Cardiac fibroblast (primary cell): ENCODE measurements at places on chromosomes 1 and 21.

GRCh38 chr1:47507144-47507543, 69.3 kb downstream of the FOXD2 start:
- no peak for DNase-seq

DNA sequence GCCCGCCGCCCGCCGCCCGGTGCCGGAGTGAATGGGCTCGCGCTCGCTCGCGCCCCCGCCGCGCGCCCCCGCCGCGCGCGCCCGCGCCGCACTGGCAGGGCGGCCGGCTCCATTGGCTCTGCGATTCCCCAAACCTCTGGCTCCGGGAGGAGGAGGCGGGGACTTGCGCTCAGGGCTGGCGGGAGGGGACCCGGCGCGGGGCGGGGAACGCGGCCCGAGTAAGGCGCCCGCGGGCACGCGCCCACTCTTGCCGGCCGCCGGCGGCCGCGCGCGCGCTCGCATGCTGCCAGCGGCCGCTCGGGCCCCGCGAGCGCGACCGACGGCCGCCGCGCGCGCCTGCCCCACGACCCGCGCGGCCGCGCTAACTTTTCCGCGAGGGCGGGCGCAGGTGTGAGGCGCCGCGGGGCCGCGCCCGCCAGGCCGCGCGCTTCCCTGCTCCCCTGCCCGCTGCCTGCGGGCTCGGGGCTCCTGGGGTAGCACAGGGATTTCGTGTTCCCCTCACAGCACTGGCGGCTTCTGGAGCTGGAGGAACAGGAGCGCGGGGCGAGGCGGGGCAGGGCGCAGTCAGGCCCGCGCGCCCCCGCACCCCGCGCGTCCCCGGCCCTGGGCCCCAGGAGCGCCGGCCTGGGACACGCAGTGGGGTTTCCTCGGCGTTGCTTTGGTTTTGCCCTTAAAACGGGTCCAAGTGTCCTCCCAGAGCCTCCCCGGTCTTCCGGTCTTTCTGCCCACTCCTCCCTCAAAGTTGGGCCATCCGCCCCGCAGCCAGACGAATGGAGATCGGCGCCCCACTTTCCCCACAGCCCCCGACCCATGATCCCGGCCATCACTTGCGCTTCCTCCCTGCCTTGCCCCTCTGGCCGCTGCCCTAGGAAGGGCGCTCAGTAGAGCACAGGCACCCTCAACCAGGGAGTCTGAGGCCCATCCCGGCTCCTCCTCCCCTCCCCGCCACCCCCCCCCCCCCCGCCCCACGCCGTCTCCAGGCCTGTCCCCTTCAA, 101.5 kb downstream of the CASZ1 start:
- peak; percentile 78 for DNase-seq

DNA sequence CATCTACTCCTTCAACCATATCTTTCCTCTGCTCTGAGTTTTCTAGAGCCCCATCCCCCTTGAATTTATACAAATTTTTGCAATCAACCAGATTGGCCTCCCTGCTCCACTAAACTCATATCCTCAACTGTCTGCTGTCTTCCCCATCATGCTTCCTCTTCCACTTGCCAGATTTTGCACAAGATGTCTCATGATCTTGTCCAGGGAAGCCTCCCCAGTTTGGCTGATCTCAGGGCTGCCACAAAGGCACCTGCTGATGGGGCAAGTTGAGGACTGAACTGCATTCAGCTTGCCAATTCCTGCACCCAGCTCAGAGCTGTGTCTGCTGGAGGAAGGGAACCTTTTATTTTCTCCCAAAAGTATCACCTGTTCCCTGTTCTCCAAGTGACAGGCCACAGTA, 3.9 kb upstream of the KCNJ9 start:
- no peak for DNase-seq

- peak; percentile 49 for DNase-seq
These were observed 43.8 kb upstream of the MACF1 start for GRCh38 chr1:39160703-39161102.

GRCh38 chr1:45097079-45097478, 85.0 kb downstream of the UROD start:
- no peak for DNase-seq

- no peak for DNase-seq
These were observed 31.4 kb downstream of the SLC30A7 start for GRCh38 chr1:100927276-100927675.

GRCh38 chr1:210296682-210297081, 32.0 kb upstream of the HHAT start:
- DNase-seq = no peak

DNA sequence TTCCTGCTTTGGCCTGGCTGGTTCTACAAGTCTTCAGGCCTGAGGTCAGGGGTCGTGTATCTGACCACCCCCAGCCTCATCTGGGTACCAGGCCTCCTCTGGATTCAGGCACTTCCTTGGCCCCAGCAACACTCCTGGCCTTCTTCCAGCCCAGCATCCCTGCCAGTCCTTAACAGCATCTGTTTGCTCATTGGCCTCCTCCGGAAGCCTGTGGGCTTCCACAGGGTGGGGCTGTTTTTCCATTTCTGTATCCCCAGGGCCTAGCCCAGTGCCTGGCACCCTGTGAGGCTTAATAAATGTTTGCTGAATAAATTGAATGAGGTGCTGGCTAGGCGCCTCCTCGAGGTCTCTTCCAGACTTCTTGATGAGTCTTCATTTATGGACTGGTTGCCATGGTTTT, 21.5 kb upstream of the GPR37L1 start:
- DNase-seq = no peak

DNA sequence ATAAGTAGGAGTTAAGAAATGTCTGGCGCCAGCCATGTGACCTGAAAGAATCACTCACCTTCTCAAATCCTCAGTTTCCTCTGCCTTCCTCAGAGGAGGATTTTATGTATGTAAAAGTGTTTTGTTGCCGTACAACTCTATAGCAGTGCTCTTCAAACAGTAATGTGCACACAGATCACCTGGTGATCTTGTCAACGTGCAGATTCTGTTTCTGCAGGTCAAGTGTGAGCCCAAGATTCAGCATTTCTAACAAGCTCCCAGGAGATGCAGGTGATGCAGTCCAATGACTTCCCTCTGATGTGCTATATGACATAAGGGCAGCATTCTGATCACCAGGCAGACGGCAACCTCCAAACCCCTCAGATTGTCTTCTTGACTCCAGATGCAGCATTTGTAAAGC, 83.7 kb downstream of the CDC7 start:
- DNase-seq = no peak

DNA sequence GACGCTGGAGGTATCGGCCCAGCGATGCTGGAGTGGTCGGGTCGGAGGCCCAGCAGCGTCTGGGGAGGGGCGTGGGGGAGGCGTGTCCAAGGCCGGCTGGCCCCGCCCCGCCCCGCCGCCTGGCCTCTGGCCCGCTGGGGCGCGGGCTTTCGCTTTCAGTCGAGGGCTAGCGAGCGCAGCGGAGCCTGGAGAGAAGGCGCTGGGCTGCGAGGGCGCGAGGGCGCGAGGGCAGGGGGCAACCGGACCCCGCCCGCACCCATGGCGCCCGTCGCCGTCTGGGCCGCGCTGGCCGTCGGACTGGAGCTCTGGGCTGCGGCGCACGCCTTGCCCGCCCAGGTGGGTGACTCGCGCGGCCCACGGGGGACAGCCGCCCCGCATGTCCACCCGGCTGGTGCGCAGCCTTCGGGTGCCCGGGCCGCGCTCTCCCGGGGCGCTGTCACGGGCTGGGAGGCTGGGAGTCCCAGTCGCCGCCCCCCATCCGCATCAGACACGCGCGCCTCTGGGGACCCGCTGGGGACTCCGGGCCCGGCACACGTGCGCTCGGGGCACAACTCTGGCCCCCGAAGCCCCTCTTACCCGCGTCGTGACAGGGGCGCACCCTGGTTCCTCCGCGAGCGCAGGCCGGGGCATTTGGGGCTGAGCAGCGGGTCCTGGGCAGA, at the start of gene TNFRSF1B:
Gene TNFRSF1B (plus strand): TSS at position 158 of the 659 bp plus-strand sequence. CDS start 101 bp downstream, at position 259.
- DNase-seq = no peak

DNA sequence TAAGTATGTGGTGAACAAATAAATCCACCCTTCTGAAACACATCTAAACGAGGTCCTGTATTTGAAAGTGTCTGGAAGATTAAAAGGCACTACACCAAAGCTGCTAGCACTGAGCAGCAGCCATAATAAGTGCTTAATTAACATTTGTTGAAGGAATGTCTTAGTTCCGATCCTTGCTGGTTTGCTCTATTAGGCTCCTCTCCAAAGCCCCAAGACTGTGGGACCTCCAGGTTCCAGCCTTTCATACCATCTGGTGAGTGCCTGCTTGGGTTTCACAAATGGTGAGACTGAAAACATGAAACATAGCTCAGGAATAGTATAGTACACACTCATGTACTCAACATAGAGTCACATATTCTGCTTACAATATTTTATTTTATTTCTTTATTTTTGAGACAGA, 640 bp upstream of the CYP2J2 start:
- no peak for DNase-seq

DNA sequence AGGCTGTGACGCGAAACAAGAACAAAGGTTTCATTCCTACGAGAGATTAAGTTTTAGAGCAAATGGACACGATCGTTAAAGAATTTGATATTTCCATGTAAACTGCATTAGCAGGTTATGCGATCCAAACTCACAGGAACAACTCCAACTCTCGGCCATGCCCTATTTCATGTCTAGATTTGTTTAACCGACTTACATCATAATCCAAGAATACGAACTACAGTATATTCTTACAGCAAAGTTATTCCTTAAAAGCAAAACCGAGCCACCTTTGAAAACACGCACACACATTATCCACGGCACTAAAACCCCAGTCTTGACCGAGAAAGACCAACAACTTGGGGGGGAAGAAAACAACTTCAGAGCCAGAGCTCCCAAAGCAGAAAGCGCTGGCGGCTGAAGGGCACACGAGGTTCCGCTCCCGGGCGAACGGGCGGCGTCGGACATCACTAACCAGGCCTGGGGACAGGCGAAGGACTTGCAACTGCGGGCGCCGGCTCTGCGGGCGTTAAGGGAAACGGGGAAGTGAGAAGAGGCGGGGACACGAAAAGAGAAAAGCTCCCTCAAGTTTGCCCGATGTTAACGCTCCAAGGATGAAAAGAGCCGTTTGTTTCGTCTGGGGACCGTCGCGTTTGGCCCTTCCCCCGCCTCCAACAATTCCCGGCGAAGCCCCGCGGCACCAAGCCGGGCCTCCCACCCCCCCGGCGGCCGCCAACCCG, 690 bp downstream of the B3GALNT2 start:
- peak; percentile 56 for DNase-seq

DNA sequence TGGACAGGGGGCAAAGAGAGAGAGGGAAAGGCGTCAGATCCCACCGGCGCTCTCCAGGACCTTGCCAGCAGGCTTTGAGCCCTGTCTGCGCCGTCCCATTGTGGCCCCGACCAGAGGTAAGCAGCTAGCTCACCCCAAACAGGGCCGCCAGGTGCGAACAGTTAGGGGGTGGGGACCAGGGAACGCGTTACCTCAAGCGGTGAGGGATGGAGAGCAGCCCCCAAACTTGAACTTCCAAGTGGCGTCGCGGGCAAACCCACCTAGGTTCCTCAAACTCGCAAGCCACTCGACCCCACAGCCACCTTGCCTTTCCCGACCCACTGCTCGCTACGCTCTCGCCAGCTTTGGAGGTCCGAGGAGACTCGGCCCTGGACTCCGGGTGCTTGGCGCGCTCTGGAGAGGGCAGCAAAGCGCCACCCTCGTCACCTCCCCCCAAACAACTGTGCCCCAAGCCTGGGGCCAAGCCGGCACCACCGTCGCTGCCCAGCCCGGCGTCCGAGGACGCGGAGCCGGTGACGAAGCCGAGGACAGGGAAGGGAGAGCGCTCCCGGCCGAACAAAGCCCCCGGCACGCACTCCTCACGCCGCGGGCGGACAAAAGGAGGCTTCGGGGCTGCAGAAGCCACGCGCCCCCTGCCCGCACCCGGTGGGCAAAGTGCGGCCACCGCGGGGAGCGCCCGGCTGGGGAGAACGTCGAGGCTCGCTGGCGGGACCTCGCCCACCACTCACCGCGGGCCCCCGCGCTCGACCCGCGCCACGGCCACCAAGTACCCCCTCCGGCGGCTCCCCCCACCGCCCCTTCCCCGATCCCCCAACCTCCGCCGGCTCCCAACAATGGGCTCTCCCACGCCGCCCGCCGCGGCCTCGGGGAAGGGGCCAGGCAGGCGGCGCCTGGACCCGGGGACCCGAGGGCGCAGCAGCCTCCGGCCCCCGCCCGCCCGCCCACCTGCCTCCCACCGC, 976 bp downstream of the SSBP3 start:
- peak; percentile 15 for DNase-seq

DNA sequence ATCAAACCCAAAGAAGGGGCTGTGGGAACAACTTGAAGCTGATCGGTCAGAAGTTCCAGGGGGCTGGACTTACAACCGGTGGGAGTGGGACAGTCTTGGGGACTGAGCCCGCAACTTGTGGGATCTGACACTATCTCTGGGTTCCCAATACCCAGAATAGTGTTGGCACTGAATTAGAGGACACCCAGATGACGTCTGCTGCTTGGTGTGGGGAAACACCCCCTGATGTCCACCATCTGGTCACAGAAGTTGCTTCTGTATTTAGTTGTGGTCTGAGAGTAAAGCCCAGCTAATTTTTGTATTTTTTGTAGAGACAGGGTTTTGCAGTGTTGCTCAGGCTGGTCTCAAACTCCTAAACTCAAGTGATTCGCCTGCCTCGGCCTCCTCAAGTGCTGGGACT, 28.8 kb downstream of the SERBP1 start:
- DNase-seq = no peak

GRCh38 chr1:59007820-59008598, 224.2 kb upstream of the JUN start:
- DNase-seq = peak; percentile 21

- DNase-seq = no peak
These were observed 392 bp upstream of the TAGLN2 start for GRCh38 chr1:159925719-159926078.
